ENCODE measurements at places on chromosomes 6 and 20.

DNA sequence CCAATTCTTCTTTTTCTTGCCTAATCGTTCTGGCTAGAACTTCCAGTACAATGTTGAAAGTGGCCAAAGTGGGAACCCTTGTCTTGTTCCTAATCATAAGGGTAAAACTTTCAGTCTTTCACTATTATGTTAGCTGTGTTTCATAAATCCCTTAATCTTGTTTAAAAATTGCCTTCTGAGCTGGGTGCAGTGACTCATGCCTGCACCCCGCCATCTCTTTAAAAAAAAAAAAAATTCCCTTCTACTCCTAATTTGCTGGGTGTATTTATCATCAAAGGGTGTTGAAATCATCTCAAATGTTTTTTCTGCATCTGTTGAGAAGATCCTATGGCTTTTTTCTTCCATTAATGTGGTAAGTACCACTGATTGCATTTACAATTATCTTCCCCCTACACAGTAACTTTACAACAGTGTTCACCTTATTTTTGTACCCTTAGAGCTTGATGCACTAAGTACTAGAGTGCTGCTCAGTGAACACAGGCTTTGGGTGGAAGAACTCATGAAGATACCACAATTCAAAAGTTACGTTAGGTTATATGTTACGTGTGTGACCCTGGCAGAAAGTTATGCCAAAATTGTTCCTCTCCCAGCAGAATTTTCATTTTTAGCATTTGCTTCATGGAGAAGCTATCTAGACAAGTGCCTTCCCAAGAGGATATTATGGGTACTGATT lies 9.7 kb downstream of the SNRPB start:
- DNase-seq: no peak

GRCh38 chr6:14540276-14540675 lies 422.7 kb downstream of the CD83 start:
- DNase-seq: no peak

- DNase-seq: no peak
These were observed 15.7 kb upstream of the IGF2R start for GRCh38 chr6:159953091-159953601.

- no peak for DNase-seq
These were observed 431.8 kb upstream of the MAN1A1 start for GRCh38 chr6:119781365-119781764.

DNA sequence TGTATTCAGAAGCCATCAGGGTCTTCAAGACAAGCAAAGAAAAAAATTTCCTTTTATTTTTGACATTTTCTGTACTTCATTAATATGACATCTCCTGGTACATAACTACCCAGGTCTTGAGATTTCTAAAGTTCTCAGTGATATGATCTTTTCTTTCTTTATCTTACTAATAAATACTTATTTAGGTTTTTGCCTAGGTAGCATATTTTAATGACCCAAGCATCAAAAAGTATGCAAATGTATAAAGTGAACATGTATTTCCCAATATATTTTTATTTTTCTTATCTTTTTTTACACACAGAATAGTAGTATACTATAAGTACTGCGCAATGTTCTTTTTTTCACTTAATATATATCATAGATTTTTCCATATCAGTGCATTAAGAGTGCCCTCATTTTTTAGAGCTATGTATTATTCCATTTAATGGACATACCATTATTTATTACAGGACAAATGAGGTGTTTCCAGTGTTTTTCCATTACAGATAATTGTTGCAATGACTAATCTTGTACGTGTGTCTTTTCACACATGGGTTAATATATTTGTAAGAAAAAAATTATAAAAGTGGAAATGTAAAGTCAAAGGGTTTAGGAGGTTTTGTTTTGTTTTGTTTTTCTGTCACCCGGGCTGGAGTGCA lies 107.0 kb downstream of the KCNQ5 start:
- DNase-seq: no peak

- no peak for DNase-seq
These were observed 74.6 kb upstream of the RNF24 start for GRCh38 chr20:4089756-4090487.

Measured in transverse colon (tissue), 4 donors.